DND-41 (cell line): ENCODE measurements at places on chromosomes 2 and 18.

GRCh38 chr2:237170020-237170419 is 84.3 kb downstream of the COPS8 start:
- no peak for DNase-seq

DNA sequence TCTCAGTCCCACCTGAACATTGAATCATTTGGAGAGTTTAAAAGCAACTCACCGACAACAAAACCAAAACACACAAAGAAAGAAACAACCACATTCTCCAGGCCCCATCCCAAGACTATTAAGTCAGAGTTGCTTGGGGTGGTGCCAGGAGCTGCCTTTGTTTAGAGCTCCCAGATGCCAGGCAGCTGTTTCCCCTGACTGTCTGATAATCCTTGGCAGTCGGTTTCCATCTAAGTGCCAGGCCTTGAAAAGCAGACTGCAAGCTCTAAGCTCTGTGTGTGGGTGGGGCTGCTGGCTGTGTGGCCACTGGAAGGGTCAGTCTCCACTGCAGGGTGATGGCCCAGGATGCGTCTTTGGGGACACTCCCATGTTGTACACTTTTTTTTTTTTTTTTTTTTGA is 255.3 kb upstream of the AGAP1 start:
- DNase-seq, result no peak

DNA sequence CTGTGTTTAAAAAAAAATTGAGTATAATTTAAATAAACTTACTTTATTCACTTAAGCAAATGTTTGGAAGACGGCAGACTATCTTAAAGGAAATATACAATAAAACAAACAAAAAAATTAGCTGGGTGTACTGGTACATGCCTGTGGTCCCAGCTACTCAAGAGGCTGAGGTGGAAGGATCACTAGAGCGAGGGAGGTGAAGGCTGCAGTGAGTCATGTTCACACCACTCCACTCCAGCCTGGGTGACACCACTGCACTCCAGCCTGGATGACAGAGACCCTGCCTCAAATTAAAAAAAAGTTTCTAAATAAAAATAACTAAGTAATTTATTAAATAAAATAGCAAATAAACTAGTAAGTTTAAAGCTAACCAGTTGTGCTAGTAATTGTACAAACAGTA is 7.5 kb downstream of the PUM2 start:
- DNase-seq, result no peak

DNA sequence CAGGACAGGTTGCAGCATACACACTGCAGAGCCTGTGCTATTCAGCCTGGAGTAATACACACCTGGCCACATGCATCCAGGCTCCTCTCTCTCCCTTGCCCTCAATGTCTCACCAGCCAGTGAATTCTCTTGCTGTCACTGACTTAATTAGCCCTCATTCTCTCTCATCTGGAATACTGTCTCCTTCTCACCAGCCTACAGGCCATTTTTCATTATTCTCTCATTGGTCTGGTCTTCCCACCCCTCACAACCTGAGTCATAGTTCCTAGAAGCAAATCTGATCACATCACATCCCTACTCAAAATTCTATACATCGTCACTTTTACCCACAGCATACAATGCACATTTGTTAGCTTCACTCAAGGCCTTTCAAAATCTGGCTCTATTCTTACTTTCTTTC is 333.1 kb downstream of the PIK3C3 start:
- DNase-seq, result no peak

DNA sequence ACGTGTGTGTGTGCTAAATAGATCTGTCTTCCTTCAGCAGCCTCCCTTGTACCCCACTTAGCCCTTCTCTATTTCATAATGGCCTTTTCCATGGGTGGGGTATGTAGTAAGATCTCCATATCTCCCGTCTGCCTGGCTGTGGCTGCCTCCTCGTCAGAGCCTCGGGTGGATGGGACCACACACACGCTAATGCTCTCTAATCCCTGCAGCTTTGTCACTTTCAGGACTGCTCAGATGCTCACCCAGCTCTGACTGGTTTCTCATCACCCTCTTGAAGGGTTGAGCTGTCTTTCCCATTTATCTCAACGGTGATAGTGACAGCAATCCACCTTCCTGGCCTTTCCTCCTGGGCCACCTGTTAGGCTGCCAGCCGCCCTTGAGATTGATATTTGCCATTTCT is 95.3 kb downstream of the DCC start:
- DNase-seq, result no peak

GRCh38 chr2:102803041-102803896 is 41.4 kb downstream of the TMEM182 start:
- DNase-seq, result peak; percentile 40

- no peak for DNase-seq
These were observed 15.9 kb upstream of the WIPF1 start for GRCh38 chr2:174613531-174613930.

DNA sequence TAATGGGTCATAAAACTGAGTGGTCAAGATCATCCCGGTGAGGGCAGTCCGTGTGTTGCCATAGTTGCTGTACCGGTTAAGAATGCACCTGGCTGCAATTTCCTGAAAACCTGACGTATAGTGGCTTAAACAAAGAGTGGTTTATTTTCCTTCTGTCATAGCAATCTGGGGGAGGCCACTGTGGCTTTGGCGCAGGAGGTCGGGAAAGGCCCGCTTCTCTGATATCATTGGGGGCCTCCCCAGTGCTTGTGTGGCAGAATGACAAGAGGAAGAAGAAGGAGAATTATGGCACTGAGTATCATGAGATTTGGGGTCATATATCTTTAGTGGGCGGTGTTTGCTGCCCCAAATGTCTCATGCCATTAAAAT is 4.4 kb downstream of the C2orf92 start:
- no peak for DNase-seq

DNA sequence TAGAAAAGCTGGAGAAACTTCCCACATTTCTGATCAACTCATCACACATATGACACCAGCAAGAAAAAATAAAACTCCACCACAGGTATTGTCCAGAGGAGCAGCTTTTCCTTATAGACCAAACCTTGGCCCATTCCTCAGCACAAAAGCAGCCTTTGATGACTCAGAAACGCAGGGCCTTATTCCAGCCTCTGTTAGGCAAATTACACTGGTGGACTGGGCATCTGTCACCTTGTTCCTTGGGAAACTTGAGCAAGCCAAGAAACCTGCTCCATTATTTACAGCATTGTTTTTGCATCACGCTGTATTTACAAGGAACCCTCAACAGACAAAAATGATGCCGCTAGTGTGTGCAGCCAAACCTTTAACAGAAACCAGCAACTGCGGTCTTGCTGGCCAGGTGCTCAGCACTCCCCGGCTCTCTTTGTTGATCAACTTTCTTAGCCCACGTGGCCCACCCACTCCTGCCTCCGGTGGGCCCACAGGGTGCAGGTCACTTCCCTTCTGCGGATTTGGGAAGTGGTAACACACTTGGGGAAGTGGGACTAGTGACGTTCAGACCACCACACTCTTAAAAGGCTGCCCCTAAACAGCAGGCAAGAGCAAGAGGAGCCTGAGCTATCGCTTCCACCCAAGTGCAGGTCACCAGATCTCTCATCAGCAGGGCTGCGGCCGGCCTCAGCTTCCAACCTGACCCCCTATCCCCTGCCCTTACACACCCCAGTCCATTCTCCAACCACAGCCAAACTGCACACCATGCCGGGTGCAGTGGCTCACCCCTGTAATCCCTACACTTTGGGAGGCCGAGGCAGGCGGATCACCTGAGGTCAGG is 1.5 kb downstream of the AP1S3 start:
- DNase-seq, result no peak

DNA sequence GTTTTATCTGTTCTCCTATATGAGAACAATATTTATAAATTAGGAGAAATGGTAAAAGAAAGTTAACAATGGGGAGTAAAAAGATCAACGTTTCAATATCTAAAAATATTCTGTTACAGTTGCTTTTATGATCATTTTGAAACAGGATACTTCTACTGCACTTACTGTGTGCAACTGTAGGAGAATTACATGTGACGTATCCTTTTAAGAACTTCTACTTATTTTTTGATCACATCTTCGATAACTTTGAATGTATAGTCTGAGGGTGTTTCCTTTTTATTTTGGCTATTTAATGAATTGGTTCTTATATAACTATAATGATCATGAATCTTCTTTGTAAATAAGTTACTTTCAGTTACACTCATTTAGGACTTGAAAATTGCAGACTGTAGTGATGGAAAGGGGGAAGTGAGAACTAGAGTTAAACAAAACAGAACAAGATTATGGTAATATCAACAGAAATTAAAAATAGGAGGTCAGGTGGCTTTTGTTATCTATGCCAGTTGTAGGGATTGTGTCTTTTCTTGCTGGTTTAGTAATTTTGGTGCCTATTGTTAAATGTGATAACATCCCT is 109.9 kb downstream of the MSTN start:
- no peak for DNase-seq

DNA sequence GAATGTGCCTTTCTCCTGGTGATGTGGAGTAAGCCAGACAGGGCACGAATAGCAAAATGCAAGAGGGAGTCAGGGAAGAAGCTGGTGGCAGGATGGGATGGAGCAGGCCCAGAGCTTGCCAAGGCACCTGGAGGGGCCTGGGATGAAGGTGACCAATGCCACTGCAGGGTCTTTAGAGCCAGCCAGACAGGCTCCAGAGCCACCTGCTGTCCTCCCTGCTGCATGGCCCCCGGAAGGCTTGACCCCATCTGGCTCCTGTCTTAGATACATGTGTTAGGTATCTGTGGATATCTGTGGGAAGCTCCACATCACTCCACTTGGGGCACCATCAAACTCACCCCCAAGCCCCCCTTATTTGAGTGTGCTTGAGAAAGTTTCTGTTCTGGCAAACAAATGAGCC is 99.9 kb upstream of the ATL2 start:
- DNase-seq, result no peak

DNA sequence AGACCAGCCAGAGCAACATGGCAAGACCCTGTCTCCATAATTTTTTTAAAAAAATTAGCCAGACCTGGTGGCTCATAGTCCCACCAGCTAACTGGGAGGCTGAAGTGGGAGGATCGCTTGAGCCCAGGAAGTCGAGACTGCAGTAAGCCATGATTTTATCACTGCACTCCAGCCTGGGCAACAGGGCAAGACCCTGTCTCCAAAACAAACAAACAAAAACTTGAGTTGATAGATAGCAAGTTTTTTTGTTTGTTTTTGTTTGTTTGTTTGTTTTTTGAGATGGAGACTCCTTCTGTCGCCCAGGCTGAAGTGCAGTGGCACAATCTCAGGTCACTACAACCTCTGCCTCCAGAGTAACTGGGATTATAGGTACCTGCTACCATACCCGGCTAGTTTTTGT is 18.8 kb downstream of the RELCH start:
- no peak for DNase-seq

DNA sequence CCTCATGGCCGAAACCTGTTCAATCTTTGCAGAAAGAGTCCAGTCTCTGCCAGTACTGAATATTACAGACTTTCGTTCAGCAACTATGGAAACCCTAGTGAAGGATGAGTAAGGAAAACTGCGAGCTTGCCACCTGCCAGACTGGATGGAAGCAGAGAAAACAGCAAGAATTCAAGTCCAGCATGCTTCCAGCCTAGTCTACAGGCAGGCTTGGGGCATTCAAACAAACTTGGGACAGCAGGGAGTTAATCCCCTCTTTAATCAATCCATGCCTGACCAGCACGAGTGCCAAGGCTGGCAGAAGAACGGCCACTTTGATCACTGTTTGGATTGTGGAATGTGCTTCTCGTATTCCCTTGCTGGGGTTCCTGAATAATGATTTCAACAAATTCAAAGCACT is 145.2 kb downstream of the EPHA4 start:
- no peak for DNase-seq

- no peak for DNase-seq
These were observed 33.8 kb downstream of the SMC6 start for GRCh38 chr2:17719562-17720371.

DNA sequence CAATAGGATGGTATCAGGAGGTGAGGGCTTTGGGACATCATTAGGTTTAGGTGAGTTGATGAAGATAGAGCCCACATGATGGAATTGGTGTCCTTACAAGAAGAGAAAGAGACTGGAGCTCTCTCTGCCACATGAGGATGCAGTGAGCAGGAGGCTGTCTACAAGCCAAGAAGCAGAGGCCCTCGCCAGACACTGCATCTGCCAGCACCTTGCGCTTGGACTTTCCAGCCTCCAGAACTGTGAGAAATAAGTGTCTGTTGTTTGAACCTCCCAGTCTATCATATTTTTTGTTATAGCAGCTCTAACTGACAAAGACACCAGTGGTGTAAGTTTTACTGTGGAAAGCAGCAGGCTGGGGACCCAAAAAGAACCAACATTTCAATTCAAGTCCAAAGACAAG is 571.1 kb upstream of the ID2 start:
- no peak for DNase-seq

GRCh38 chr2:158701101-158701500 is 94.0 kb upstream of the DAPL1 start:
- DNase-seq, result no peak

DNA sequence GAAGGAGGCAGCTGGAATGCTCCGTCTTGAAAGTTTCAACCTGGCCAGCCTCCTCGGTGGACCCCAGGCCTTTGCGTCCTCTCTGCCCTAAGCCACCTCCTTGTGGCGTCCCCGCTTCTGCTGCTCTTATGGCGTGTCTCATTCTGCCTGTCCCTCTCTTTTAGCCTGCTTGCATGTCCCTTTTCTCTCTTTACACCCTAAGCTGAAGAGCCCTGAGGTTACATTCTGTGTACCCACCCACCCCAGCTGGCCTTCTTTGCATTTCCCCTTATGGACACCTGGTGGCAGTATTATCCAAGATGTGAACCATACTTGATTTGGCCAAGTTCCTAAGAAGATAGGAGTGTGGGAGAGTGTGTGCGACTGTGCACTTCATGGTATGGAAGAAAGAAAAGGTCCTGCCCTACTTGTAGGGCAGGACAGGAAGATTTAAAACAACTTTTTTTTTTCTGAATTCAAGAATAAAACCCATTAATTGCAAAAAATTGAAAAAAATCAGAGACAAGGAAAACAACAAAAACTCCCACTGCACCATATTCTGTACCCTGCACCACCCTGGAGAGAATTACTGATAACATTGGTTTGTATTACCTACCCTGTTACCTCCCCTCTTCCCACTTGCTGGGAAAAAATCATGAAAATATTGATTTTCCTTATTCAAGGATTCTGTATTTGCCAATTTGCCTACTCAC is 77.4 kb downstream of the DYSF start:
- DNase-seq, result peak; percentile 43

GRCh38 chr2:28155627-28156026 is 237.0 kb upstream of the FOSL2 start:
- no peak for DNase-seq

- no peak for DNase-seq
These were observed 3.5 kb downstream of the SS18 start for GRCh38 chr18:26086959-26087358.

- DNase-seq, result no peak
These were observed at the start of gene SALL3 for GRCh38 chr18:78979730-78980278. Gene SALL3, plus strand, starts transcription at chr18:78979818. Its CDS starts 457 bp downstream, at chr18:78980275.

DNA sequence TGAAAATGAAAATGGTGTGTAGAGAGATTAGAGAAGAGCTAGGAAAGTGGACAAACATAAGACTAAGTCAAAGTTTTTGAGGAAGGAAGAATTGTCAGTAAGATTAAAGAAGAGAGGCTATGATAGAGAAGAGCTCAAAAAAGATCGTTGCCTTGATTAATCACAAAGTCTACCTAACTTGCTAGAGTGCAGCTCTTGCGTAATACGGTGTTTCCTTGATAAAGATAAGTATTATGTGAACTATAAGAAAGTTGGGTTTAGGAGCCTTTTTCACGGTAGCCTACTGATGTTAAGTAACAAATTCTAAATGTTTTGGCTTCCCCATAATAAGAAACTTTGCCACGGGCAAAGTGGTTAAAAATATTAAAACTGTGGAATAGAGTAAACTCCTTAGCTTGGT is 226.4 kb upstream of the NRXN1 start:
- DNase-seq, result no peak
